Skin of body (tissue), 3 donors: ENCODE measurements at places on chromosomes 2 and 18. TPM values are rescaled to one million over a fixed set of nuclear protein-coding genes. Genes with fewer than 3 reads are reported as not detected.

DNA sequence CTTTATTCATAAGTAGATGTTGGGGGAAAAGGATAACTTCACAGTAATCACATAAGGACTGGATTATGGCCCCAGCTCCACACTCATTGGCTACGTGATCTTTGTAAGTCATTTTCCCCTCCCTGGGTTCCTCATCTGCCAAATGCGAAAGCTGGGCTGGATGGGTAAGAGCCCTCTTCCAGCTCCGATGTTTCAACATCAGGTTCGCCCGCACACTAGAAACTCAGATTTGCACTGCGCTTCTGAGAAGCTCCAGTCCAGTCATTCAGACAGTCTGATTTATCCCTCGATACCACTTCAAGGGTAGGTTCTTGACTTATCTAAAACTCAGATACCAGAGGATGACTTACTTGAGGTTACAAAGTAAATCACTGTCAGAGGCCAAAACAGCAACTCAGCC, 31.0 kb upstream of the RMDN2 start:
- no peak for DNase-seq

DNA sequence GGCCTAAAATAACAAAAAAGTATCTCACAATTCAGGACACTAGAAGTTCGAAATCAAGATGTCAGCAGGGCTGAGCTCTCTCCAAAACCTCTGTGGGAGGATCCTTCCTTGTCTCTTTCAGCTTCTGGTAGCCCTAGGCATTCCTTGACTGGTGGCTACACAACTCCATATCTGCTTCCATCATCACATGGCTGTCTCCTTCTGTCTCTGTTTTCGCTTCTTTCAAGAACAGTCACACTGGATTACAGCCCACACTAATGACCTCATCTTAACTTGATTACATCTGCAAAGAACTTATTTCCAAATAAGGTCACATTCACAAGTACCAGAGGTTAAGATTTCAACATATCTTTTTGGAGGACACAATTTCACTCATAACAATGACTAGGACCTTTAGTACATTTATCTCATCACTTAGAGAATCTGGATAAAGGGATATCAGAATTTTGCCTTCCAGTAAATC, 275.2 kb downstream of the IRS1 start:
- DNase-seq, result peak; percentile 13

DNA sequence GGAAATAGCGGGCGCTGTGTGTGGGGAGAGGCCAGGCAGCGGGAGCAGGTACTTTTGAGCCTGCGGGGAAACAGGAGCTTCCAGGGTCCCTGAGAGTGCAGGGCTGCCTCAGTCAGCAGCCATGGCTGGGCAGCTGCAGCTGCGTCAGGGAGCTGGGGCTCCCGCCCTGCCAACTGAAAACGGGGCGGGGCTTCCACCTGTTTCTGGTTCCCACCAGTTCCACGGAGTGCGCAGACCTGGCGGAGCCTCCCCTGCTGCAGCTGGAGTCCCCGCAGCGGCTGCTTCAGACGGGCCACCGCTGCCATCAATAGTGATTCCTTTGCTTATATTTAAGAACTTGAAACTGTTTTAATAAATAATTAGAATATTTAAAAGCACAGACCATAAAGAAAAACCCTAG, 30.6 kb upstream of the RPRM start:
- no peak for DNase-seq

- DNase-seq, result no peak
Measured at GRCh38 chr2:65500310-65501040, 68.1 kb upstream of the SPRED2 start.

DNA sequence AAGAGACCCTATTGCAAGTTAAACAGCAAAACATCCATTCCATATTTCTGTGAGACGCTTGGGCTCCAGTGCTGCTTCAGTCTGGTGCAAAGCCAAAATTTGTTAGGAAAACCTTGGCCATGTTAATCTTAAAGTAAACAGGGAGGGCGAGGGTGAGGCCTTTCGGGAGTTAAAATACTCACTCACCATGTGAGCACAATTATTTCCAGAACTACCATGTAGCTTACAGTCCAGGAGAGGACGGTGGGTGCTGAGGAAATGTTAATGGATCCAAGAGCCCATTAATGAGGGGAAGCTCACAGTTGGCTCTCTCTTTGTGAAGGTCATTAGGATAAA, 286.4 kb downstream of the SLC8A1 start:
- DNase-seq, result peak; percentile 42

DNA sequence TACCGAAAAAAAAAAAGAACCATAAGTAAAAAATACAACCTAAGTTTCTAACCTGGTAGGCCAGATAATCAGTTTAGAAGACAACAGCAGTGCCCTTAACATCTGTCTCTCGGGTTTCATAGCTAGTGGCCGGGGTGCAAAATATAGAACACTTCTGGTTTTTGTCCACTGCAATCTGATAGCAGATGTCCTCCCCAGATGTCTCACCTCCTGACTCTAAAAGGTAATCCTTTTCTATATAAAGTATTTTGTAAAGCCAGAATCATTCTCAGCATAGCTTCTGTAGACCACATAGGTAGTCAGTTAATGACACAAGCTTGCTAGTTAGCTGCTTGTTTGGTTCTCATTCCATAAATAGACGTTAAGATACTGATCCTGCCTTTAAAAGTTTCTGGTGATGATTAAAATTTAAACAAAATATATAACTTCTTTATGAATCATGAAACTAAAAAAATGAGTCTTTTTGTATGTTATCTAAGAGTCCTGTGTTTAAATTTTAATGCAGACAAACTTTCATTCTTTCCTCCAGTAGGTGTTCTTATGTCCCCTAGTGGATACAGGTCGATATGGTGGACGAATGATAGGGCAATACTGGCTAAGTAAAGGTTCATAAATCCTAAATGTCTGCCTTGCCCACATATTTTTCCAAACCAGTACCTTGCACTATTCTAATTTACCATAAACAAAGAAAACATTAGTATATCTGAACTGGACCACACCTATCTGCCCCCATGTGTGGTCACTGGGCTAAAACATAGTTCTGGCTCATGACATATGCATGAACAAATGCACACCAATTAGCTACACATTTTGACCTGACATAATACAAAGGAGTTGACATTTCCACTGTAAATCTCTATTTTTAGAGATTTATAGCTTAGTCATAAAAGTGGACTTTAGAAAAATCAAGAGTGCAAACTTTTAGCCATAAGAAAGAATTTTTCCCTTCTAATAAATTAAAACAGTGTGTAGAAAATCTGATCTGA, 171.0 kb downstream of the SRBD1 start:
- no peak for DNase-seq

DNA sequence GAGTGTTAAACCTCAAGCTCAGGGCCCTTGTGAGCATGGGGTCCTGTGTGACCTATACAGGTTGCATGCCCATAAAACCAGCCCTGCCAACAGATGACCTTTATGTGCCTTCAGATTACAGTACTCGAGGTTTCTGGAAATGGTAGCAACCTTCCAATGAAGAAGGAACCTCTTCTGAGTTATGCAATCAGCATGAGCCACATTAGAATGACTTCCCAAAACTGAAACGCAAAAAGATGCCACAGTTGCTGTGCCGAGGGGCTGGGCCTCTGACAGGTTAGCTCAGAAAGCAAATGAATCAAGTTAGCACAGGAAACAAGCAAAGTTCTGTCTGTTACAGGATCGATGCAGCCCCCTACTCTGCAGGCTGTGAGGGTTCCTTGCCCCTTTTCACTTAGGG, 37.7 kb downstream of the TGFA start:
- DNase-seq, result no peak

- DNase-seq, result no peak
Measured at GRCh38 chr2:134866498-134867099, 28.2 kb downstream of the ACMSD start.

- DNase-seq, result no peak
Measured at GRCh38 chr18:39753178-39753577, 2187.6 kb upstream of the CELF4 start.

DNA sequence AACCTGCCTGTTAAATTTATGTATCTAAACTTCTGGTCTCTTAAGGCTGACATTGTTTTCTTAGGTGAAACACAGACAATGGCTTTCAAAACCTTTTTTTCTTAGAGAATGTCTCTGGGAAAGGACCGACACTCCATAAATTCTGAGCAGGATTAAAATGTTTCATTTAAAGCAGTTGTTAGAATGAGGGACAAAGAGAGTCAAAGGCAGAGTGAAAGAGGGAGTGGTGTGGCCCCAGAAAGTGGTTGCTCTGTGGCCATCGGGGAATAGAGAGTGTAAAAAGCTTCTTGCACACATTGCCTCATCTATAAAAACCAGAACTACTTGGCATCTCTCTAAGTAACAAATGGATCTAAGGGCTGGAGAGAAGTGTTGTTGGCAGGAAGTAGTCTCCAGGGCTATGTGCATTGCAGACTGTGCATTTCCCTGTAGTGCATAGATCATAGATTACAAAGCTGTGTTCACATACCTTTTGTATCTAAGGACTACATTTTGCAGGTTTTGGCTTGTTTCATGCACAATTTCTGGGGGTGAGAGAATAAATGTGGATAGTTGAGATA, 3.6 kb downstream of the RPRM start:
- peak; percentile 28 for DNase-seq

DNA sequence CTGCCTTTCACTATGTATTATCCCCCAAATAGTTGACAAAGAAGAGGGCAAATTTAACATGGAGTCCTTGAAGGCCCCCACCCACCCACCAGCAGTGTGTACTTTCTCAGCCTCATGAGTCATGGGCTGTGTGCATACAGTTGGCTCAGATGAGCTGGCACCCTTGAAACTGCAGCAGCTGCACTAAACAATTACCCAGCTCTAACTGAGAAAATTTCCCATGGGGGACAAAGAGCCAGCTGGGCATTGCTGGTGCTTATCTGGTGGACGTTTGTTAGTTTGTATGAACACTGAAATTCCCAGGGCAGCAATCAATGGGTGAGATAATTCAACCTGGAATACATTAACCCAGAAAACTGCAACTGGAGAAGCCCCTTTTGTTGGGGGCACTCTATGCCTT, 131.7 kb downstream of the GCA start:
- DNase-seq, result no peak

GRCh38 chr2:240322231-240322955, 113.1 kb upstream of the GPC1 start:
- no peak for DNase-seq

DNA sequence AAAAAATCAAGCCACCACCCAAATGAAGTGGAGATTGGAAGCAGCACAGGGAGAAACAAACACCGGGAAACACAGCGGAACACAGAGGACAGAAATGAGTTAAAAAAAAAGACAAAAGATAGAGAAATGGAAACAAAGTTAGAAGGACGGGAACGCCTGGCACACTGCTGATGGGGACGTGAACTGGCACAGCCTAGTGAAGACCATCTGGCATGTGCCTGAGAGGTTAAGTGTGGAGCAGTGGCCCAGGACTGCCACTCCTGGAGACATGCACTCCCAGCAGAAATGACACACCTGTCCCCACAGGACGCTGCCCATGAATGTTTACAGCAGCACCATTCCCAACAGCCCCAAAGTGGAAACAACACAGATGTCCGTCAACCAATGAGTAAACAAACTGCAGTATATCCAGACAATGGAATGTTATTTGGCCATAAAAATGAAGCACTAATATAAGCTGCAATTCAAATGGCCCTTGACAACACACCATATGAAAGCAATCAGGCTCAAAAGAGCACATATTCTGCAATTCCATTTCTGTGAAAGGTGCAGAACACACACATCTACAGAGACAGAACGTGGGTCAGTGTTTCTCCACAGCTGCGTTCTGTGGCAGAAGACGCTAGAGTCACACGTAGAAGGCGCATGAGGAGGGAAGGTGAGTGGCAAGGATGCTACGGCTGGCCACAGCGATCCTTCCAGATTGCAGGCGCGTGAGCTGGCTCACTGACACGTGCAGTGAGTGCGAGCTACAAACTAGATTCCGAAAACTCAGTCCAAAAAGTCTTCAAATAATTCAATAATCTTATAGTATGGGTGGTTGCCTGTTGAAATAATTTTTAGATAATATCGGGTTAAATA, 24.6 kb downstream of the THAP4 start:
- DNase-seq, result peak; percentile 7

GRCh38 chr2:24984912-24985311, 13.2 kb upstream of the DNAJC27 start:
- DNase-seq, result peak; percentile 92

GRCh38 chr2:176813621-176814049, 399.0 kb upstream of the HNRNPA3 start:
- peak; percentile 79 for DNase-seq

- no peak for DNase-seq
Measured at GRCh38 chr2:62789518-62789917, 84.0 kb downstream of the EHBP1 start.

DNA sequence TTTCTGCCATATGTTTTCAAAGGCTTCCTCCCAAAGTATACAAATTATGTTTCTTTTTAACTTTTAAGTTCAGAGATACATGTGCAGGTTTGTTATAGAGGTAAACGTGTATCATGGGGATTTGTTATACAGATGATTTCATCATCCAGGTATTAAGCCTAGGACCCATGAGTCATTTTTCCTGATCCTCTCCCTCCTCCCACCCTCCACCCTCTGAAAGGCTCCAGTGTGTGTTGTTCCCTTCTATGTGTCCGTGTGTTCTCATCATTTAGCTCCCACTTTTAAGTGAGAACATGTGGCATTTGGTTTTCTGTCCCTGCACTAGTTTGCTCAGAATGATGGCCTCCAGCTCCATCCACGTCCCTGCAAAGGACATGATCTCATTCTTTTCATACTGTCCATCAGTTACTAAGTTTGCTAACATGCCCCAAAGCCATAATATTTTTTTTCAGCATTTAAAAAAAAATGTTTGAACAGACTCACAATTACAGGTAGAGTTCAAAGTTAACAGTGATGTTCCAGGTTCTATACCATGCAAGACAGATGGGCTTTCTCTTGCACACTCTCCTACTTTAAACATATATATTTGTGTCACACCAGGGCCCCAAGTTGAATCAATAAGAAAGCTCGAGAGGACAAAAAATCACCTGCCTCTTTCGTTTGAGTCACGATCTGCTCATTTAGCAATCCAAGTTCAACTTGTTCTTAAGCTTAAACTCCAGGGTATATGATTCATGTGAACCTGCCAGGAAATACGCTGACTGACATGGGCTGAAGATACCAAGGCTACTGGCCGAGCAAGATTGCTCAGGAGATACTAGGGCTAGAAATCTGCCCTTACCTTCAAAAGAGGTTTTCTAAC, 77.6 kb downstream of the AP1S3 start:
- no peak for DNase-seq

- no peak for DNase-seq
Measured at GRCh38 chr2:96665083-96665569, 22.6 kb downstream of the FER1L5 start.

DNA sequence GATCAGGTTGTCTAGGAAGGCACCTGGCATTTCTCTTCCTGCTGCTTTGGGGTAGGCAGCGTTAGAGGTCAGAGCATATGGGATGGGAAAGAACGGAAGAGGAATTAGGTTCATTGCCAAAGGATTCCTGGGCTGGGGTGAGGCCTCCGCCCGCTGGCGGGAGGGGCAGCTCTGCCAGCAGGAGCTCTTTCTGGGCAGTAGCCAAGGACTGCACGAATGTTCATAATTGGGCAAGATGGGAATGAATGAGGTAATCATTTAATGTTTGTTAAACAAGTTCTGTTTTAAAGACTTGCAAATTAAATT, 253.9 kb downstream of the AGAP1 start:
- DNase-seq, result no peak

ARMC9 gene
- total RNA-seq, result 8.8 TPM

MOCOS gene
- total RNA-seq, result 1.6 TPM

DTNA gene
- 14.1 TPM for total RNA-seq

TTC21B gene
- 55.2 TPM for total RNA-seq

IMPA2 gene
- 61.0 TPM for total RNA-seq

UGT1A4 gene
- not detected for total RNA-seq

SLC4A3 gene
- 2.5 TPM for total RNA-seq

FAM98A gene
- 28.6 TPM for total RNA-seq

XIRP2 gene
- 20.7 TPM for total RNA-seq

VWA3B gene
- not detected for total RNA-seq
